Thoracic aorta (tissue), 2 donors: ENCODE measurements at places on chromosomes 1 and 21. TPM values are rescaled to one million over a fixed set of nuclear protein-coding genes. Genes with fewer than 3 reads are reported as not detected.

ITGB2 gene
- total RNA-seq: 166 TPM

SAMD13 gene
- 0.95 TPM for total RNA-seq

LCE1B gene
- total RNA-seq: not detected

GRCh38 chr1:105838071-105838470, 1218.4 kb upstream of the PRMT6 start:
- H3K4me1 ChIP-seq: no peaks in the 10 kb centered on the region
- H3K27me3 ChIP-seq: no peaks in the 10 kb centered on the region
- H3K4me3 ChIP-seq: no peak overlapping the region
- no peaks in the 10 kb centered on the region for H3K36me3 ChIP-seq
- H3K27ac ChIP-seq: no peak overlapping the region
- no peak for DNase-seq

GRCh38 chr1:245605480-245606156, 450.8 kb downstream of the KIF26B start:
- DNase-seq: no peak
- no peak overlapping the region for H3K27ac ChIP-seq
- no peaks in the 10 kb centered on the region for H3K36me3 ChIP-seq
- no peaks in the 10 kb centered on the region for H3K27me3 ChIP-seq
- no peak overlapping the region for H3K4me3 ChIP-seq
- no peaks in the 10 kb centered on the region for H3K4me1 ChIP-seq

GRCh38 chr1:30818568-30819243, 61.1 kb upstream of the LAPTM5 start:
- H3K4me1 ChIP-seq: peaks cover 45% of the 10 kb centered on the region
- no peak overlapping the region for H3K4me3 ChIP-seq
- no peaks in the 10 kb centered on the region for H3K36me3 ChIP-seq
- no peak overlapping the region for H3K27ac ChIP-seq

DNA sequence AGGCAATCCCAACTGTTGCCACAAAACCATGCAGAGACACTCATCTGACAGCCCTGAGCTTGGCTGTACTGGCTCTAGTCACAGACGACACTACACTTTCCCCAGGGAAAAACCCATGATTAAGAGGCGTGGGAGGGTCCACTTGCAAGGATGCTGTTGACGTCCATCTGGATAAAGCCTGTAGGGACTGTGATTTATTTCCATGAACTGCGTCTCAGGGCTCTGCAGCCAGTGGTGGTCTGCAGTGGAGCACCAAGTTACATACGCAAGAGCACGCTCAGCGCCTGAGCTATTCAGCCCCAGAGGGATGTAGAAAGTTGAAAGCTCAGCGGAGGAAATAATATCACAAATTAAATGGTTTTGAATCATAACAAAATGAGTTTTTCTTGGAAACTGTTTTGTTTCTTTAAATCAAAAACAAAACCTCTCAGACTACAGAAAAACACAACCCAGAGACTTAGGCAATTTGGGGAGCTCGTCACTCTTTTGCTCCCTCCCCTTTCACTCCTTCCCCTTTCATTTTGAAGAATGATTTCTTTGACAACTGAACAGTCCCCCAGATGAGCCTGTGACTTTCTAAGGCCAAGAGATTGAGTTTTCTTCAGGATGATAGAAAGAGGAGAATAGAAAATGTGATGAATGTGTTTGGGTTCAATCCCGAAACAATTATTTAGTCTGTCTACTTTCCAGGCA, 71.2 kb downstream of the NGF start:
- no peaks in the 10 kb centered on the region for H3K27me3 ChIP-seq
- no peak overlapping the region for H3K27ac ChIP-seq
- no peaks in the 10 kb centered on the region for H3K4me1 ChIP-seq
- no peaks in the 10 kb centered on the region for H3K36me3 ChIP-seq
- no peak for DNase-seq

- H3K36me3 ChIP-seq: no peaks in the 10 kb centered on the region
- no peaks in the 10 kb centered on the region for H3K4me1 ChIP-seq
- no peak for DNase-seq
- no peaks in the 10 kb centered on the region for H3K27me3 ChIP-seq
- H3K27ac ChIP-seq: no peak overlapping the region
These were observed 67.2 kb upstream of the PARP1 start for GRCh38 chr1:226475142-226475511.

DNA sequence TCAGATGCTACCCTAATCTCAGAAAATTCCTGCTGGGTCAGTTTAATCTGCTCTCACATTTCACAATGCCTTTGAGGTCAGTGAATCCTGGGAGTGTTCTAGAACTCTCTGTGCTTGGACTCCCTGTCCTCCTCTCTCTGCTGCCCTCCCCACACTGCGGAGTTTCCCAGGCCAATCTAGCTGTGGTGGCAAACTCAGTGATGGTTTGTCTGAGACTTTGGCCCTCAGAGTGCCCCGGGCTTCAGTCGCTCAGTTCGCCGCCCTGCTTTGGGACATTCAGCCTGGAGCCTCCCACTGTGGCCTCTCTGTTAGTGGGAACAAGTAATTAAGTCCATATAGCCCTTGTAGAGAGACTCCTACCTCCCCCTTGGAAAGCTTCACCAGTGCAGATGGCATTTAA, 7.1 kb downstream of the C1orf226 start:
- H3K27ac ChIP-seq: no peak overlapping the region
- H3K27me3 ChIP-seq: no peaks in the 10 kb centered on the region
- no peak for DNase-seq
- no peaks in the 10 kb centered on the region for H3K36me3 ChIP-seq
- no peak overlapping the region for H3K4me3 ChIP-seq
- no peaks in the 10 kb centered on the region for H3K4me1 ChIP-seq

DNA sequence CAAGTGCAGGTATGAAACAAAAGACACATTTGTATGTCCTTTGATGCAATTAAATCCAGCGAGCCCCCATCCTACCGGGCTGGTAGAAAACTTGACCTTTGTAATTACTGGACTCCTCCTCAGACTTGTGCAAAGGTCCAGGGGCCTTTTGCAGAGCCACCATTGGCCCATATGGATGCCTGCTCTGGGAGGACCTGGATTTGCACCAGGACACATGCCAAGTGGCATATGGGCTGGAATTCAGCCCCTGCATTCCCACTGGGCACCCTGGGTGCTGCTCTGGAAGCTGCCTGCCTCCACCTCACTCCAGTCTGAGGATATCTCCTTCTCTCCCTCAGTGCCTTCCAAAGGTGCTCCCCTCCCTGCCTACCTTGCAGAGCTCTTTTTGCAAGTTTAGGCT, 36.0 kb downstream of the LACTBL1 start:
- no peaks in the 10 kb centered on the region for H3K27me3 ChIP-seq
- no peak overlapping the region for H3K27ac ChIP-seq
- no peak for DNase-seq

GRCh38 chr1:93712741-93713140, 31.1 kb upstream of the BCAR3 start:
- H3K27ac ChIP-seq: no peak overlapping the region
- no peak for DNase-seq
- peaks cover 25% of the 10 kb centered on the region for H3K4me1 ChIP-seq
- H3K27me3 ChIP-seq: no peaks in the 10 kb centered on the region
- no peak overlapping the region for H3K4me3 ChIP-seq

GRCh38 chr1:6099297-6099696, 53.6 kb downstream of the KCNAB2 start:
- DNase-seq: no peak
- H3K4me1 ChIP-seq: no peaks in the 10 kb centered on the region
- no peaks in the 10 kb centered on the region for H3K36me3 ChIP-seq
- H3K27me3 ChIP-seq: no peaks in the 10 kb centered on the region
- no peak overlapping the region for H3K4me3 ChIP-seq

MAP1LC3C gene
- total RNA-seq: 2.3 TPM

GRCh38 chr1:5996641-5997270, 4.5 kb upstream of the NPHP4 start:
- no peaks in the 10 kb centered on the region for H3K36me3 ChIP-seq
- H3K27me3 ChIP-seq: no peaks in the 10 kb centered on the region
- H3K4me1 ChIP-seq: no peaks in the 10 kb centered on the region
- no peak for DNase-seq
- H3K4me3 ChIP-seq: no peak overlapping the region

DNA sequence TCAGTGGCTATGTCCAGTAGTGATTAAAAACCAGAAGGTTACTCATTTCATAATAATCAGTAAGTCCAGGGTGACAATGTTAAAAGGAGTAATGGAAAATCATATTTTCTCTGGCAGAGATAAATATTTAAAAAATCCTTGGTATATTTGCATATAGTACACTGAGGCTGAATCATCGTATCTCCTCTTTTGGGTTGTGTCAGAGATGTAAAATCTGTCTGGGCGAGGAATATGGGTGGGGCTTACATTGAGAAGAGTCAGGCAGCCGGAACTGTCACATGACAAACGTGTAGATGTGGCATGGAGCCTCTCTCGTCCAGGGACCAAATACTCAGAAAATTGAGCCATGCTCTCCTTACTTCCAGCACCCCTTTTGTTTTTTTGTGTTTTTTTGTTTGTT, 120.9 kb downstream of the FMN2 start:
- no peak for DNase-seq
- no peak overlapping the region for H3K4me3 ChIP-seq
- no peaks in the 10 kb centered on the region for H3K36me3 ChIP-seq
- no peak overlapping the region for H3K27ac ChIP-seq

GBP2 gene
- total RNA-seq: 79.7 TPM

GRCh38 chr1:160429125-160429561, 28.8 kb downstream of the VANGL2 start:
- H3K27me3 ChIP-seq: no peaks in the 10 kb centered on the region
- H3K27ac ChIP-seq: no peak overlapping the region
- no peaks in the 10 kb centered on the region for H3K4me1 ChIP-seq
- no peaks in the 10 kb centered on the region for H3K36me3 ChIP-seq

GRCh38 chr1:46603481-46603857, 599 bp downstream of the MKNK1 start:
- no peaks in the 10 kb centered on the region for H3K27me3 ChIP-seq
- H3K36me3 ChIP-seq: no peaks in the 10 kb centered on the region
- H3K4me1 ChIP-seq: peaks cover 27% of the 10 kb centered on the region
- peak overlapping the region; percentile 88 for H3K4me3 ChIP-seq

ILDR2 gene
- total RNA-seq: not detected

DNA sequence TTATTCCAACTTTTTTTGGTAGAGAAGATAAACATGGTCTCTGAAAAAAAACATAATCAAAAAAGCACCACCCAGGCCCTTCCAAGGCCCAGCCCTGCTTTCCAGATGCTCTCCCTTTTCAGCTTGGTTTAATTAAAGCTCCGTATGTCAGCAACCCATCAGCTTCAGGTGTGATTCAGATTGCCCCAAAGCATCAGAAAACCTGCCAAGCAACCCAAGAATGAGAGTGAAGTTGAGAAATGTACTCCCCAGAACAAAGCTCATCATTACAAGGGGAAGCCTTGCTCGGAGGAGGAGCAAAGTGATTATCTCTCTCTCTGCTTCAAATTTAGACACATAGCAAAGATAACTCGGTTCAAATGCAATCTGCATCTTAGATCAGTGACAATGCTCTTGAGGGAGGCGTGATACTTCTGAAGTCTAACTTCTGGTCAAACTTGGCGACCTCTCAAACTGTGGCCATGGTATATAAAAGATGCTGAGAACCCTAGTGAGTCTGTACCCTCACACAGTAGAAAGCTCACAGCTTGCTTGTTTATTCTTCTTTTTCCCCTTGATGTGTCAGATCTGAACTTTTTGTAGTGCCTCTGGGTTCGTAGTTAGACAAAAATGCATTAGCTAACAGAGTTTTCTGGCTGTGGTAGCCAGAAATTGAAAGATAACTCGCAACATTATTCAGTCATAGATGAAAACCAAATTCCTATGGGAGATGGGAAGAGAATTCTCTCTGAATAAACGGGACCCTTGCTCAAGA, 63.3 kb upstream of the ZC3H11B start:
- no peaks in the 10 kb centered on the region for H3K36me3 ChIP-seq
- H3K4me1 ChIP-seq: no peaks in the 10 kb centered on the region
- no peak overlapping the region for H3K27ac ChIP-seq
- H3K4me3 ChIP-seq: no peak overlapping the region
- DNase-seq: no peak
- H3K27me3 ChIP-seq: no peaks in the 10 kb centered on the region

GRCh38 chr1:31102501-31102950, 37.0 kb upstream of the PUM1 start:
- H3K4me1 ChIP-seq: peaks cover 5% of the 10 kb centered on the region
- no peak overlapping the region for H3K27ac ChIP-seq
- H3K4me3 ChIP-seq: no peak overlapping the region
- no peak for DNase-seq

CELA3B gene
- total RNA-seq: 2.0 TPM

DNA sequence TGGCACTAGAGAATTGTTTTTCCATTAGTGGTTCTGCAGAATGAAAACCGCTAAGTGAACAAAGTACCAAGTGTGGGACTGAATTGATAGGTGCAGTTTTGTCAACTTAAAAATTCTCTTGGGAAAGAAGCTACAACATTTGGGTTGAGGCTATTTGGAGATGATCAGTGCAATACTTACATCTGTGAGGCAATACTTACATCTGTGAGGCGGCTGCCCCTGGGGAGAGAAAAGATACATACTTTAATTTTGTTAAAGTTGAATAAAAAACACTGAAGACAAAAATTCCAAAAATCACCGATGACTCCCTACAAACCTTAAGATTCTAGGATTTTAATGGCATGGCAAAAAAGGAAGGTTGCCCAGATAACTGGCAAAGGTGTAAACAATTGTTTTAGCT, 1.7 kb downstream of the CFAP410 start:
- DNase-seq: no peak
- peaks cover 4% of the 10 kb centered on the region for H3K36me3 ChIP-seq
- H3K27me3 ChIP-seq: no peaks in the 10 kb centered on the region
- no peak overlapping the region for H3K4me3 ChIP-seq

GRCh38 chr1:2468041-2468472, 8.0 kb upstream of the PLCH2 start:
- no peaks in the 10 kb centered on the region for H3K4me1 ChIP-seq
- no peak overlapping the region for H3K4me3 ChIP-seq
- no peak for DNase-seq
- H3K27ac ChIP-seq: no peak overlapping the region

- H3K27me3 ChIP-seq: no peaks in the 10 kb centered on the region
- no peak overlapping the region for H3K4me3 ChIP-seq
- no peaks in the 10 kb centered on the region for H3K4me1 ChIP-seq
- peaks cover 35% of the 10 kb centered on the region for H3K36me3 ChIP-seq
- DNase-seq: no peak
These were observed 18.9 kb downstream of the C1orf174 start for GRCh38 chr1:3881193-3881480.

GRCh38 chr1:215625949-215626348, 58.8 kb downstream of the KCTD3 start:
- no peaks in the 10 kb centered on the region for H3K4me1 ChIP-seq
- no peak overlapping the region for H3K27ac ChIP-seq
- H3K27me3 ChIP-seq: no peaks in the 10 kb centered on the region
- H3K4me3 ChIP-seq: no peak overlapping the region
- H3K36me3 ChIP-seq: peaks cover 7% of the 10 kb centered on the region
- DNase-seq: no peak

DNA sequence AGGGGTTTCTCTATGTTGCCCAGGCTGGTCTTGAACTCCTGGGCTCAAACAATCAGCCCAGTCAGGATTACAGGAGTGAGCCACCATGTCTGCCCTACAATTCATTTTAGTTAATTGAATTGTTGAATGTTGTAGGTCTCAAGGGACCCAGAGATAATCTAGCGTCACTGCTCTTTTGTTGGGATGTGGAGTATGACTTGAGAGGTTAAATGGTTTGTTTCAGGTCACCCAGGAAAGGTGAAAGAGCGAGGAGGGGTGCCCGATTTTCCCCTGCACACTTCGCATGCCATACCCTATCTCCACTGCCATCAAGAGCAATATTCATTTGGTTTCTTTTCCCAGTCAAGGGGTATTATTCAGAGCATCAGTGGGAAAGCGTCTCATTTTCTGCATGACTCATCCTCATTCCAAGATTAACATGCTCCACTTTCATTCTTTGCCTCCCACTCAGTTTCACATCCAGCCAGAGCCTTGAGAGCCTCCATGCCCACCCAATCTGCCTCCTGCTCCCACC, 13.1 kb upstream of the SLC30A1 start:
- peaks cover 36% of the 10 kb centered on the region for H3K4me1 ChIP-seq
- H3K4me3 ChIP-seq: no peak overlapping the region
- DNase-seq: no peak
- H3K27me3 ChIP-seq: no peaks in the 10 kb centered on the region
- no peaks in the 10 kb centered on the region for H3K36me3 ChIP-seq
- H3K27ac ChIP-seq: no peak overlapping the region
